ENCODE measurements at places on chromosomes 1 and 21.

GRCh38 chr21:44461464-44462001 lies 6.2 kb downstream of the LRRC3 start:
- no peak for DNase-seq

DNA sequence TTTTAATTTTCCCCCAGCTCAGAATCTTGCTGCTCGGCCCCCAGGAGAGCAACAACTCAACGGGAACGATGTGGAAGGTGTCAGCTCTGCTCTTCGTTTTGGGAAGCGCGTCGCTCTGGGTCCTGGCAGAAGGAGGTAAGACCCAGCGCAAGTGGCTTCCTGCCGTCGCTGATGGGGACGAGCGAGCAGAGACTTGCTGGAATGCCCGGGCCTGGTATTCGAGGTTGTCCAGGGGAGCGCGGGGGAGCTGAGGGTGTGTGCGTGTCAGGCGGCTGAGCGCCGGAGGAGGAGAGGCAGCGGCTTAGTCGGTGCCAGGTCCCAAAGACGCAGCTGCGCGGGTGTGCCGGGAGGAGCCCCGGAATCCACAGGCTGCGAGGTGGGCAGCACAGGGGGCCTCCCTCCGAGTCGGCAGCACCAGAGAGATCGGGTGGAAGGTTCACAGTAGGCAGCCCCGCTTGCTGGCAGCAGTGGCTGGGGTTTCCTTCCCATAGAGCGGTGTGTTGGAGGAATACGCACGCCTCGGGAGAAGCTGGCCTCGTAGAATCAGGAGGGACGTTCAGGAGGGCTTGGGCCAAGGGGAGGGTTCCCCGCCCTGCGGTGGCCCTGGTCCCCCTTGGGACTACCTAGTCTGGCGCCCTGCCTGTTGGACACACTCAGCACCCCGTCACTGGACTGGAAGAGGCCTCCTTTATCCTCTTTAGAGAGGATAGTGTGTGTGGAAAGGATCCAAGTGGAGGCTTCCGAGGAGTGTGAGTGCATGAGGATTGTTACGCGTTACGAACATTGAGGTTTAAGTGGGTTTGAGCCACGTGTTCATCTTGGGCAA lies 547 bp downstream of the PDPN start:
- DNase-seq = no peak

DNA sequence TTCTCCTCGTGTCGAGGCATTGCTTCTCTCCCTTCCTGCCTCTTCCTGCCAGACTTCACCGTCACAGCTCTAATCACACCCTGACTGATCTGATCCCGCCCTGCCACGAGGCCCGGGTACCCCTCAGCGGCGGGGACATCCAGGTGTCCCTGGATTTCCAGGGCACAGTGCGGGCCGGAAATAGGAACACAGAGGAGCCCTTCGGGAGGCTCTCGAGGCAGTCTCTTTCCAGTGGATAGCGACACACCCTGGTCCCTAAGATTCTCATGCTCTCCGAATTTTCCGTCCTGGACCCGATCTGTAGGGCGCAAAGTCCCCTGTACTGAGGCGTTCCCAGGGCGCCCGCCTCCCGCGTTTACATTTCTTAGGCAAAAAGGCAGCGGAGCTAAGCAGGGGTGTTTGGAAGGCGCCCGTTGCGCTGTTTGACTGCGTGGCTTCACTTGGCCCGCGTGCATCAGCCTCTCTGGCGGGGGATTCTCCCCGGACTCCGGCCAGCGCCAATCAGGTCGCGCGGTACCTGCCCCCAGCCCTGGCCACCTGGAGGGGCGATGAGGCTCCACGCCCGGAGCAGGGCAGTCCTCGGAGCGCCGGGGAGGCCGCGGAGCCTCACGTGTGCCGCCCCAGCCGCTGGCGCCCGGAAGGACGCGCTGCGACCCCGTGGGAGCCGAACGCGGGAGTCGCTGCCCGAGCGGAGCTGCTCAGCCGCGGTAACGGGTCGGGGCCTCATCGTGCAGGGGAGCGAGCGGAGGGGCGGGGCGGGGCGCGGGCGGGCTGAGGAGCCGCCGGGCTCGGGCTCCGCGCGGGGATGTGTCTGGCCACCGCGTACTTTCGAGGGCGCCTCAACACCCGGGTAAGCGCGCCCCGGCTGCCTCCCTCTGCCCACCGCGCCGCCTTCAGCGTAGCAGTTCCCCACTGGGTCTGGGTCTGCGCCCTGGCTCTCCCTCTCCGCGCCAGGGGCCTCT lies at the start of gene FAM163A:
Gene FAM163A (plus strand): TSS at position 575 of the 962 bp plus-strand sequence. CDS start 69,807 bp downstream, outside the sequence.
- no peak for DNase-seq

- DNase-seq = no peak
Observed at GRCh38 chr1:3012456-3013291, 8.6 kb upstream of the ACTRT2 start.
